ENCODE measurements at places on chromosomes 6 and 20.

- DNase-seq: no peak
These were observed 1296.6 kb downstream of the EPHA7 start for GRCh38 chr6:92122746-92123145.

DNA sequence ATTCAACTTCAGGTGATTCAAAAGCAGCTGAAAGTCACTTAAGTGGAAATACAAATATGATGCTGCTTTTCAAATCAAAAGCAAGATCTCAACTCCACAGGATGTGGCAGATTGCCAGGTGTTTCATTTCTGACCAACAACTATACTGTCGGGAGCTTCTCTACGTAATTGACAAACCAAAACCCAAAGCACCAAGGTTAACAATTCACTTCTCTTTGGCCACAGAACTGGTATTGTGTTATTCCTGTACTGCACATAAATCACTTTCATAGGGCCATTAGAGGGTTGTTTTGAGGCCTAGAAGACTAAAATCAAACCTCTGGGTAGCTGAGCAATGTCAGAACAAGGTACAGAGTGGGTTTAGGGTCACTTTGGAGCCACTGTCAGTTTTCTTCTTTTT is 169.7 kb downstream of the HAO1 start:
- DNase-seq: no peak

- DNase-seq: no peak
These were observed 164.5 kb downstream of the ERMARD start for GRCh38 chr6:169915769-169916550.

- no peak for DNase-seq
These were observed 10.8 kb downstream of the KIAA1755 start for GRCh38 chr20:38249536-38250310.

DNA sequence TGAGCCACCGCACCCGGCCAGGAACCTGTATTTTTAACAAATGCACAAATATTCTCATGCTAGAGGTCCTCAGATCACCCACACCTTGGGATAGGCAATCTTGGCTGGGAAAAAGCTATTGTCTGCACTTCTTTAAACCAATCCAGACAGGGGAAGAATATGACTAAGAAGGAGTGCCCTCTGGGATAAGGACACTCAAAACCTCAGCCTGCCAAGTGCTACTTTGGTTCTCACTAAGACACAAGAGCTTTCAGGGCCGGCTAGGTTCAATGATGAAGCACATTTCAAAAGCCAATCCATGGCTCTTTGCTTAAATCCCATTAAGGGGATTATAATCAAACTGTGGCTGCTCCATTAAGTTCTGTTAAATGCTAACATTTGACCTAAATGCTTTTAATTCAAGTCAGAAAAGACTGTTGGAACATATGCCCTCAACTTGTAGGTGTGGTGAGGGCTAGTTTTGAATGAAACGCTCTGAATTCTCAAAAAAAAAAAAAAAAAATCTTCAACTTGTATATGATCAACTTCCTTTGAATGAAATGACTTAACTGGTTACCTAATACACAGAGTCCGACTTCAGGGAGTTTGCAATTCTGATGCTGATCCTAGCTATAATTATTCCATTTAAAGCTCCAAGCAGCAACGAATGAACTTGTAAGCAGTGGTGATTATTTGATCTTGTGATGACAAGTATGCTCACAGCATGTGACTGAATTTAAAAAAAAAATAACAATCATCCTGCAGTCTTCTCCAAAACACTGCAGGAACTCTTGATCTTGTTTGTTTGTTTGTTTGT is 56.6 kb downstream of the SLC23A2 start:
- DNase-seq: no peak

GRCh38 chr20:16846006-16846405 is 97.8 kb downstream of the OTOR start:
- DNase-seq: no peak

DNA sequence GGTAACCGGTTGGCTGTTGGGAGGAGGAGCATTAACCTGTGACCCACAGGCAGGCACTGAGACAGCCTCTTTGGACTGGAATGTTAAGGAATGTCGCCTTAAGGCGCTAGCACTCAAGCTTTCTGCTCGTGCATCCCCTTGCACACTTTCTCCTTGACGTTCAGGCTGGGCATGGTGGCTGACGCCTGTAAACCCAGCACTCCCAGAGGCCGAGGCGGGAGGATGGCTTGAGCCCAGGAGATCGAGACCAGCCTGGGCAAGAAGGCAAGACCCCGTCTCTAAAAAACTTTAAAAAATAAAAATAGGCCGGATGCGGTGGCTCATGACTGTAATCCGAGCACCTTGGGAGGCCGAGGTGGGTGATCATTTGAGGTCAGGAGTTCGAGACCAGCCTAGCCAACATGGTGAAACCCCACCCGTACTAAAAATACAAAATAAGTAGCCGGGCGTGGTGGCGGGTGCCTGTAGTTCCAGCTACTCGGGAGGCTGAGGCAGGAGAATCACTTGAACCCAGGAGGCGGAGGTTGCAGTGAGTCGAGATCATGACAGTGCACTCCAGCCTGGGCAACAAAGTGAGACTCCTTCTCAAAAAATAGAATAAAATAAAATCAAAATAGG is 1.9 kb upstream of the GID8 start:
- DNase-seq: no peak

GRCh38 chr6:29376003-29376402 is 912 bp upstream of the OR12D3 start:
- DNase-seq: no peak

DNA sequence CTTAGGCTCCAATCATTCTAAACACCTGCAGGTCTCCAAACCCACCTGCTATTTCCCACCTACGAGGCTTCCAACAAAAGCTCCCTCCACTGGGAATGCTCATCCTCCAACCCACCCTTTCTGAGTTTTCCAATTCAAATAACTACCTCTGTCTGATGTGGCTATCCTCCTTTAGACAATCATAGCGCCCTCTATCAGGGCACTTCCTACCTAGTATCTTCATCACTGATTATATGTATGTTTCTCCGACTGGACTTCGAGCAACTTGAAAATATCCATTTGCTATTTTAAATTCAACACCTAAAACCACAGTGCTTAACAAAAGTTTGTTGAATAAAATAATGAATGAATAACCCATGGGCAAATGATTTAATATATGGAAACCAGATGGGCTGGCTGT is 41.3 kb downstream of the MTFR2 start:
- DNase-seq: no peak

DNA sequence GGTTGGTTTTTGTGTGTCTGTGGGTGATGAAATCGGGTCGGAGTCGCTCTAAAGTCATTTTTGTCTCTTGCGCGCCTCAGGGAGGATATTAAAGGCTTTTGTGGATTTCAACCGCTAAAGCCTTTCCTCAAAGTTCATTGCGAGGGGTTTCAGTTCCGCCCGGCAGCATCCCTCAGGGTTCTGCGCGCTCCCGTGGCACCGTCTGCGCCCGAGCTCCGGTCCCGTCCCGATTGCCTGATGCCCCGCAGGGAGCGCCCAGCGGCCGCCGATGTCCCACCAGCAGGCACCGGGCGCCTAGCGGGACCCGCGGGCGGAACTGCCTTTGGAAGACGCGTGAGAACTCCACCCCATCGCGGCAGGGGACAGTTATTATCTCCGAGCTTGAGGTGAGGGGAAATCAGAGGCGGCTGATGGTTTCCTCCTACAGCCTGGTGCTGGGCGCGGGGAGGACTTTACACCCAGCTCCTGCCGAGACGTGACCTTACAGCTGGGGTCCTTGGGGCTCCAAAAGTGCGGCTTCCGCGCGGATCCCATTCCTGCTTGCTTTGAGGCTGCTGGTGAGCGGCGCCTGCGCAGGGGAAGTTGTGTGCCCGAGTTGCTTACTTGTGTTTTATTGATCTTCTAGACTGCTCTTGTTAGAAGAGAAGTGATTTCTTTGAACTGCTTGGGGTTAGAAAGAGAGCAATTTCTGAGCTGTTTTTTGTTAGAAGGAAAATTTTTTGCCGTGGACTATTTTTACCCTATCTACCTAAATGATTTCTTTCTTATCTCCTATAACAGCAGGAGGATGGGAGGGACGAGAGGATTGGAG is 27.1 kb downstream of the ULBP1 start:
- no peak for DNase-seq

GRCh38 chr6:167416676-167417430 is 92.0 kb downstream of the TTLL2 start:
- no peak for DNase-seq

DNA sequence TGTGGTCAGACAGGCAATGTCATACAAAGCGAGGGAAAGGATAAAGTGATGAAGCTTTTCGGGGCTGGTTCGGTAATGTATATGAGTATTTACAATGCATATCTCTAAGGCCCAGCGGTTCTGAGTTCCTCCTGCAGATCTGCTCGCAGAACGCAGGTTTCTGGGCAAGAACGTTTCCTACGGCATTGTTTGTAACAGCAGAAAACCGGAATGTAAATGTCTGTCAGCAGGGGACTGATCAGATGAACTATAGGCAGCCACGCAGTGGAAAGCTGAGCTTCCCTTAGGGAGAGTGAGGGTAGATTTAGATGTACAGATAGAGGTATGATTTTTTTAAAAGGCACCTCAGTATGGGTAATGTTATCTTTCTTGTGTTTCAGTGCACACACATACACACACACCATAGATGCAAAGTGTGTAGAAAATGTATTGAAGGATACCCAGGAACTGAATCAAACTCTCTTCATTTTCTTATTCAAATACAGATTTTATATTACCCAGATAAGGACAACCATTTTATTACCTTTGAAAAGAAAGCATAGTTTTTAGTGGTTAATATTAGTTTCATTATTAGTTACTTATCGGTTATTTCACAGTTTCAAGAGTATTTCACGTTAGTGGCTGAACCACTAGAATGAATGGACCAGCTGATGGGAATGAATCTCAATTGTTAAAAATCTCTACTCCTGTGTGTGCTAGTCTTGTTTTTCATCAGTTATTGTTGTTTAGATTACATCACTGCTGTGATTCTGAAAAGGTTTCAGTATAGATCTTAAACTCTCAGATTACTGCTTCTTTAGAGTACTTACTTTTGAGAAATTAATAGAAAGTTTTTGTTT is 56.2 kb downstream of the SNX9 start:
- no peak for DNase-seq

GRCh38 chr6:14206391-14206790 is 88.8 kb downstream of the CD83 start:
- DNase-seq: no peak

- DNase-seq: no peak
These were observed 78.3 kb downstream of the AKAP7 start for GRCh38 chr6:131213501-131213990.

DNA sequence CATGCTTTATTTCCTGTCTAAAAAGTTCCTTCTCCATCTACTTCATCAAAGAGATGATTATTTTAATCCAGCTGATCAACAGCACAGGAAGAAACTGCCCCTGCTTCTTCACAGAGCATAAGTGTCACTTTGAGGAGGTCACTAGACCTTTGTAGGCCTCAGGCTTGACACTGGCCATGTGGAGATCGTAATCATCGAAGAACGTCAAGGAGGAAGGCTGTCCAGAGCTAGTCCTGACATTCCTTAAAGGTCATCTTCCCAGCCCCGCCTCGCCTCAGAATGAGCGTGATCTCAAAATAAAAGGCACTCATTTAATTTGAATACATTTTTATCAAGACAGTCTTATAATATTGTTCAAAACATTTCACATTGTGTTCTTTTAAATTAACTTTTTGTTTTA is 445.7 kb upstream of the CDH4 start:
- DNase-seq: no peak

DNA sequence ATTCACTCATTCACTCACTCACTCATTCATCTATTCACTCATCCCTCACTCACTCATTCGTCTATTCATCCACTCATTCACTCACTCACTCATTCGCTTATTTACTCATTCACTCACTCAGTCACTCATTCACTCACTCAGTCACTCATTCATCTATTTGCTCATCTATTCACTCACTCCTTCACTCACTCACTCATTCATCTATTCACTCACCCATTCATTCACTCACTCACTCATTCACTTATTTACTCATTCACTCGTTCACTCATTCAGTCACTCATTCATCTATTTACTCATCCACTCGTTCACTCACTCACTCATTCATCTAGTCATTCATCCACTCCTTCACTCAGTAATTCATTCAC is 128.2 kb downstream of the TTLL2 start:
- no peak for DNase-seq

GRCh38 chr20:57628047-57628961 is 8.1 kb upstream of the ZBP1 start:
- no peak for DNase-seq

DNA sequence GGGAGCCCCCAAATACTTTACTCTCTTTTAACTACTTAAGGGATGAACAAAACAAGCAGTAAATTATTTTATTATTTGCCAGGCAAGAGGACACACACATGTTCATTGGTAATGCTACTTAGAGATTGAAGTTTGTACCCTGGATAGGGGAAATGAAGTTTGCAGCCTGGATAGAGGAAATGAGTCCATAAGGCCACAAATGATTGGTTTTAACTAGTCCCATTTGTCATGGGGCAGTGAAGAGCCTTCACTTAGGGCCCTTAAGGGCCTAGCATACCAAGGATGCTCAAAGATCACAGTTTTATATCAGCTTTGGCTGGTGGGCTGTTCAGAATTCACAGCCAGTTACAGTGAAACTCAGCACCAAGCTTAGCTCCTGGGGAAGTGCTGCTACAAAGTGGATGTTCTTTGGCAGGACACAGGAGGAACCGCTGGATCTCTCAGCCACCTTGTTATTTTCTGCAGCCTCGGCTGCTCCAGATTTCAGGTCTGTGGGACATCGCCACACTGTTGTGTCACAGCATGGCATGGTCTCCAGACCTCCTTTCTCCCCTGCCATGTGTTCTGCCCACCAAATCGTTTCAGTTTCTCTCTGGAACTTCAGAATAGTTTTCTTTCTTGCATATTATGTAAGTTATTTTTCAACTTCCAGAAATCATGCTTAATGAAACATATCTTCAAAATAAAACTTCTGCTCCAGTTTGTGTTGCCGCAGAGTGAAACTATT is 41.8 kb downstream of the NCOA7 start:
- DNase-seq: no peak

- no peak for DNase-seq
These were observed 238.4 kb downstream of the LY86 start for GRCh38 chr6:6826961-6827360.

GRCh38 chr6:102333736-102334135 is 940.2 kb downstream of the GRIK2 start:
- no peak for DNase-seq

DNA sequence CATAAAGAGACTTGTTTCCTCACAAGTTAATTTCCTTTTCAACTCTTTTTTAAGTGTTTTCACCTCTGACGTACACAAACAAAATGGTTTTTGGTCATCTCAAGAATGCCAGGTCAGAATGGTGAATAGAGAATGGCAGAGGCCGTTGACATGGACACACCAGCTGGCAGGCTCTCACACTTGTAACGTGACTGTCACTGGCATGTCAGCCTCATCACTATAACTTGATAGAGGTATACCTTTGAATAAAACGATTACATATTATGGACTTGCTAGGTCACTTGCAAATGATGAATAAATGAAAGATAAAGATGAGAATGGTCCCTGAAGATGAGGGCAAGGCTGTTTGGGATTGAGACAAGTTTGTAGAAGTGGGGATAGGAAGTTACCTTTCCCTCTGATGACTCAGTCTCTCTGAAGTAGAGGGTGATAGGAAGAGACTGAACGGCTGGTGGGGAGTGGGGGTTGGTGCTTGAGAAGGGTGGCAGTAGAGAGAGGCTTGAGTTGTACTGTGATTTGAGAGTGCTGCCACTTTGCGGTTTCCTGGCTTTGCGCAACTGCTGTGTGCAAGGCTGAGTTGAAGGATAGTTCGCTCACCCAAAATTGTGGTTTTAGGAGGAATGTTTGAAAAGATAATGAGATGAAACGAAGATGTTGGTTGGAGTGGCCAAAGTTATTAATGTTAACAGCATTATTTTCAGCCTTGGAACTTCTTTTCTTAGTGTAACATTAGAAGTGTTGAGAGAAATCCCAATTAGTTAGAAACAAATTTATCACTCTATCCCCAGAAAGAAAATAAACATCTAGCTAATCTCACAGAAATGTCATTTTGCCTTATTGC is 30.3 kb downstream of the TBPL1 start:
- no peak for DNase-seq

Data from GOT3 (cell line).